ENCODE measurements at places on chromosomes 7 and 10.

- DNase-seq = no peak
Measured at GRCh38 chr10:44011603-44011981, 362.9 kb upstream of the ZNF32 start.

- DNase-seq = no peak
Measured at GRCh38 chr10:49594594-49594993, 15.5 kb upstream of the SLC18A3 start.

GRCh38 chr10:34008656-34009055 lies 674.2 kb upstream of the NRP1 start:
- no peak for DNase-seq

DNA sequence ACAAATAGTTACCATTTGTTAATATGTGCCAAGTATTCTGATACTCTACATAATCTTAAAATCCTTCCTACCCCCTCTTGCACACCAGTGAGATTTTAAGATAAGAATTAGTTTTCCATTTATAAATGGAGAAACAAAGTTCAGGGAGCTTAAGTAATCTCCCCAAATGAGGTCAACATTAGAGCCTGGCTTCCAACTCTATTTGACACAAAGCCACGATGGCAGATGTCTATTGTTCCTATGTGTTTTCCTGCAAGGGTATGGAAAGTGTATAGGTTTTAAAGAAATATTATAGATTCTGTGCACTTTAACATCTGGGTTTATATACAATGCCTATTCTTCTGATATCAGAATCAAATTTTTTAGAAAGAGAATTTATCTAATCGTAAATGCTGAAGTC lies 143.9 kb upstream of the SEMA3C start:
- no peak for DNase-seq

- DNase-seq = no peak
Measured at GRCh38 chr10:89373916-89374711, 3.7 kb upstream of the IFIT1B start.

GRCh38 chr7:37510043-37510634 lies 61.5 kb upstream of the ELMO1 start:
- DNase-seq = no peak

DNA sequence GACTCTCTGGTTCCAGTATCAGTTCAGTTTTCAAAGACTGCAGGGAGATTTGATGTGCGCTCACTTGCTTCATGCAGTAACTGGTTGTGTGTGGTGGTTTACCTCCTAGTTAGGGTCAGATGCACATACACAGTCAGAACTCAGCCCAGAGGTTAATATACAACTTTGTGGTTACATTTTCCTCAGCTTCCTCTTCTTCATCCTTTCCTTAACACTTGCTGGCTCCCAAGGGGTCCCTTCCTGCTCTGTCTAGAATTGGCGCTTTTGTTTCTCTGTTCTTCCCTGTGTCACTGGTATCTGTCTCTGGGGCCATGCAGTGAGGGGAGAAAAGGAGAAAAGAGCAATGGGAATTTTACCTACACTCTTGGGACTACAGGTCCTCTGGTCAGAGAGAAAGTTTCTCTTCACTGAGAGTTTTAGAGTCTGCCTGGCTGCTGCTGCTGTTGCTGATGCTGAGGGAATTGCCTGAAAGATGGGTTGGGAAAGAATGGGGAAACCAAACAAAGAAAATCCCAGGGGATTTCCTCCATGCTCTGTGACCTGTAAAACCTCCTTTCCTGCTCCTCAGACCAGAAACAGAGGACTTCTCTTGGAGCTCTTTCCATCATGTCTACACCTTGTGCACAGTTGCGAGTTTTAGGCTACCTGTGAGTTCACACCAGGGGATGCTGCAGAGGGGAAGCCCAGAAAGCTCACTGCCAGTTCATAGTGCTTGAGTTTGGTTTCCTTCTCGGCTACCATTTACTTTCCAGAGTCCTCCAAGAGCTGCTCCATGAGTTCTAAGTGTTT lies 74.6 kb downstream of the WDFY4 start:
- no peak for DNase-seq

GRCh38 chr7:47725031-47725780 lies 143.3 kb upstream of the TNS3 start:
- no peak for DNase-seq

GRCh38 chr7:131893631-131894340 lies 337.4 kb upstream of the PODXL start:
- DNase-seq = no peak

GRCh38 chr10:69057261-69057950 lies 30.5 kb upstream of the SRGN start:
- no peak for DNase-seq

DNA sequence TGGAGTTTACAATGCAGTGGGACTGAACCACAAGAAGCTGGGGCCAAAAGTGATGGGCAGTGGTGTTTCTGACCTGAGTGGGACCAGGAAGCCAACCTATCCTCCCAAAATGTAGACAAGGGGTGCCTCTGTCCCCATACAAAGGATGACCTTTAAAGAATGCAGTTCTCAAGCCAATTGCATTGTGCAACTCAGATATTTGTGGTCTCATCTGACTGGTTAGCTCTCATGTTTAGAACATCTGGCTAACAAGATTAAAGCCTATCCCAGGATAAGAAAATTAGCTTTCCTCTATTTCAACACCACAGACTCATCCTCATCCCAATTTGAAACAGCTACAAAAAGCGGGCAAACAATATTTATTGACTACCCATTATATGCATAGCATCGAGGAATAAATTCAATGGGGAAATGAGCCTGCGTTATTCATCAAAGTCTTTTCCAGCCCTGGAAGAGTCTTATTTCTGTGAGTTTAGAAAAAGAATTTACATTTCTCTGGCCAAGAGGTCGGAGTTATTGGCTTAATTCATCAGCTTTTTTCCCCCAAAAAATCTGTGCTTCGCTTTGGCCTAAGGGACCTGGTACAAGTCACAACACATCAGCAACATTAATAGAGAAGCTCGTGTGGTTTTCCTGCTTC lies 26.7 kb downstream of the ELMO1 start:
- DNase-seq = no peak

GRCh38 chr10:7411671-7412128 lies 866 bp upstream of the SFMBT2 start:
- no peak for DNase-seq

GRCh38 chr7:41886901-41887311 lies 184.0 kb upstream of the INHBA start:
- DNase-seq = no peak

- DNase-seq = no peak
Measured at GRCh38 chr7:30813466-30813865, 42.2 kb downstream of the MINDY4 start.

GRCh38 chr7:156117542-156118247 lies 305.4 kb upstream of the SHH start:
- DNase-seq = no peak

DNA sequence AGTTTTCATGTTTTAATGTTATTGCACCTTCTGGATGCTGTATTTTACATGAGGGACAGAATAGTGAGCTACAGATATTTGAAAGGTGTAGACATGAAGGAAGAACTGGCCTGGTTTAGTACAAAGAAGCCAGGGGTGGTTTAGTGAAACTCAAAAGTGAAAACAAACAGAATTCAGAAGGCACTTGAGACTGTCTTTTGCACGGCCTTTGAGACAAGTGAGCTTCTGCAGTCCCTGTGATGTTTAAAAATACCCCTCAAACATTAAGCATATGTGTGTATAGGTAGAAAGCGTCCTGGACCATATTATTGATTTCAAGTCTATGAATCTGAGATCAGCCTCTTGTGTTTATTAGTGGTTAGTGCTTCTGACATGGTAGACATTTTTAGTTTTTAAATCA lies 118.9 kb downstream of the CDK14 start:
- no peak for DNase-seq

DNA sequence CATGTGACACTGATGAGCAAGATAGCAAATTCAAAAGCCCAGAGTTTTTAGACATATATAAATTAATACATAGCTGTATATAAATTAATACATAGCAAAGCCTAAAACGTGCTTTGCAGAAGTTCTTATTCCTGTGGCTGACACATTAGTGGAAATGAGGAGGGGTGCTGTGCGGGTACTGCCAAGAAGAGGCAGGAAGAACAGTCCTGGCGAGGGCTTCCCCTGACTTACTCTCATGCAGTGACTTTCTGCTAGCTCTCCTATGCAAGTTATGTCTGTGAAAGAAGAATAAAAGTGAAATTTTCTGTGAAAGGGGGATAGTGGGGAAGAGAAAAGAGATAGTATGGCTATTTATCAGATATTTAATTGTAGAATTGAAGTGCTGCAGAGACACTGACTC lies 27.6 kb downstream of the TWIST1 start:
- DNase-seq = no peak

DNA sequence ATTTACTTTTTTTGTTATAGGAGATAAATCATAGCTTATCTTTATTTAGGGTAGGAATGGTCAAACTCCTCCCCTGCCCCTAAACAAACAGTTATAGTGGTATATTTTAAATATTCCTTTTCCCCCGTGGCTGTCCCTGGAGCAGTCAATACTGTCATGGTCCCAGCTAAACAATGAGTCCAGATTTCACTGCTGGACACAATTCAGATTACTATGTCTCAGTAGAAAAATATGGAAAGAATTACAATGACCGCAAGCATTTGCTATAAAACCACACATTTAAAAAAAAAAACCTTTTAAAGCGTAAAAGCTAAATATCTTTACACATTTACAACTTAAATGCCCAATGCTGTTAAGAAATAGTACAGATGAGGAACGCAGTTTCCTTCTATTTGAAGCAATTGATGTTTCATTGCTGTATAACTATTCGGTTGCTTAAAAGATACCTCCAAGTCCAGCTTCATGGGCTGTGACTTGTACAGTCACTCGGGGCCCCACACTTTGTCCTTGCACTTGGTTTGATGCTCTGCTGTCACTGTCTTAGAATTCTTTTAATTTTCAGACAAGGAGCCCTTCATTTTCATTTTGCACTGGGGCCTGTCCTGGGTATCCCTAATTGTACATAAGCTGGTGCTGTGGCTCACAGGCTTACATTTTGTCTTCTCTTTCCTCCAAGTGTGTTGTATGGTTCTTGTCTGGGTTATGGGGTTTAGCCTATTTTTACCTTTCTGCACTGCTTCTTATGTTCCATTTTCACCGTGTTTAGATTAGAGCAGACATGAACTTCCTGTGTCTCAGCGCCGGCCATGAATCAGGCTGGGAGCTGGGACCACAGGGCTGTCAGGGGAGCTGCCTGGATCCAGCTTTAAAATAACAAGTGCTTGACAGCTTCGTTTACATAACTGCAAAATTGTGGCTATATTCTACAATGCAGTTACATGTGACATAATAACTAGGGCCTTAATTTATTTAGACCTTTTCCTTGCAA lies 530.2 kb upstream of the FZD8 start:
- DNase-seq = no peak

DNA sequence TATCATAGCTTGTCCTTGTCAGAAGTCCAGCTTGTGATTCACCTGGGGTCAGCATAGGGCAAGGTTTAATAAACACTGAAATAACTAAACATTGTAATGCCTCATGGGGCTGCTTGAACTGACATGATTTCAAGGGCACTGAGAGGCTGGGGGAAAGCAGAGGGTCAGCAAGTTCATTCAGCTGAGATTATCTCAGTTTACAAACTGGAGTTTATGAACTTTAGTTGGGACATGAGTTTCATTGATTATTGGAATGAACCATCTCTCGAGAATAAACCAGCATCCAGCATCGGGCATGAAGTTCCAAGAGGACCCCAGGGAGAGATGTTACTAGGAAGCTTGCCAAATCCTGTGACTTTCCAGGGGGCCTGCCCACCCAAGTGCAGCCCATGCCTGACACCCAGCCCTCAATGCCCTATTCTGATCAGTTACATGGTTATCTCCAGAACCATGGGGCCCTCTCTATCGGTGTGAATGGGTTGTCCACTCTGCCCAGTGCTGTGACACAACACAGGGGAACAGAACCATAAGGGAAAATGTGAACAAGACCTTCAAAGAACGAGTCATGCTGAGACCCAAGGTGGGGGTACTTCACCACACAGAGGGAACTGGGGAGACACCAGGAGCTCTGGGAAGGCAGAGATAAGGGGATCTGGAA lies 7.9 kb upstream of the CYP3A7 start:
- no peak for DNase-seq

GRCh38 chr10:86693721-86694369 lies 25.5 kb downstream of the LDB3 start:
- no peak for DNase-seq
